SJSA1 (cell line): ENCODE measurements at places on chromosomes 4 and X.

GRCh38 chr4:123421227-123421936 is 24.8 kb downstream of the SPRY1 start:
- no peak overlapping the region for H3K4me3 ChIP-seq
- no peak overlapping the region for H3K27ac ChIP-seq
- no peaks in the 10 kb centered on the region for H3K36me3 ChIP-seq
- H3K27me3 ChIP-seq = no peaks in the 10 kb centered on the region
- peaks cover 27% of the 10 kb centered on the region for H3K4me1 ChIP-seq
- DNase-seq = no peak

- no peak overlapping the region for H3K4me3 ChIP-seq
- H3K4me1 ChIP-seq = no peaks in the 10 kb centered on the region
- no peak overlapping the region for H3K27ac ChIP-seq
- H3K27me3 ChIP-seq = no peaks in the 10 kb centered on the region
- no peak for DNase-seq
These were observed 114.3 kb upstream of the EMCN start for GRCh38 chr4:100632163-100632562.

DNA sequence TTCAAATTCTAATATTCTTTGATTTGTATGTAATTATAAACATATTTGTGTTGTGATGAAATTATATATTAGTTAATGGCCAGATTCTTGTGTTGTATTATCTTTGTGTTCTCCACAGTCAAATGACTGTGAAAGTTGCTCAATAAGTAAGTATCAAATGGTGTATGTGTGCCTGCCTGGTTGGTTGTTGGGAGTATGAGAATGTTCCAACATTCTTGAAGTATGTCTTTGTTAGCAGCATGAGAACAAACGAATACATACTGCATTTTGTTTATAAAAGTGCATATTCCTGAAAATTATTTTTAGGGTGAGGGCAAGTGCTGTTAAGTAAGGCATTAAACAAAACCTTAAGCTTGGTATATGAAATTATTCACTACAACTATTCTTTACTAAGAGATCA is 16.2 kb downstream of the ARHGEF38 start:
- no peaks in the 10 kb centered on the region for H3K4me1 ChIP-seq
- no peaks in the 10 kb centered on the region for H3K27me3 ChIP-seq
- no peaks in the 10 kb centered on the region for H3K36me3 ChIP-seq
- no peak overlapping the region for H3K27ac ChIP-seq
- no peak for DNase-seq
- H3K4me3 ChIP-seq = no peak overlapping the region

DNA sequence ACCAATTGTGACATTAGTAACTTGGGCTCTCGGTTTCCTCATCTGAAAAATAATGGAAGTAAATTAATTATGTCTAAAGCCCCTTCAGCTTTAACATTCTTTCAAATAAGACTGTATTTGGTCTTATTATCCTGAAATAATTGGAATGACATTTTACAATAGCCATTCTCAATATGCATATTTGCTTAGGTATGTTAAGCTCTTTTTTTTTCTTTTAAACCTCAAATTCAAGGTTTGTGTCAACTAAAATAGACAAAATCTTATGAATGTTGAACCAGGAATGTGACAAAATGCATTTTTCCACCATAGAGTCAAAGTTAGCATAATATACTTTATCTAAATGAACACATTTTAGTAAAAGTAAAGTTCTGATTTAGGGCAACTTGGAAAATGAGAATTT is 34.4 kb upstream of the TET2 start:
- DNase-seq = no peak
- H3K4me1 ChIP-seq = no peaks in the 10 kb centered on the region
- no peaks in the 10 kb centered on the region for H3K36me3 ChIP-seq

GRCh38 chrX:134023851-134024281 is 38.5 kb upstream of the GPC3 start:
- no peak for DNase-seq
- no peak overlapping the region for H3K4me3 ChIP-seq
- no peaks in the 10 kb centered on the region for H3K4me1 ChIP-seq
- no peaks in the 10 kb centered on the region for H3K36me3 ChIP-seq
